ENCODE measurements at places on chromosomes 1 and 21.

DNA sequence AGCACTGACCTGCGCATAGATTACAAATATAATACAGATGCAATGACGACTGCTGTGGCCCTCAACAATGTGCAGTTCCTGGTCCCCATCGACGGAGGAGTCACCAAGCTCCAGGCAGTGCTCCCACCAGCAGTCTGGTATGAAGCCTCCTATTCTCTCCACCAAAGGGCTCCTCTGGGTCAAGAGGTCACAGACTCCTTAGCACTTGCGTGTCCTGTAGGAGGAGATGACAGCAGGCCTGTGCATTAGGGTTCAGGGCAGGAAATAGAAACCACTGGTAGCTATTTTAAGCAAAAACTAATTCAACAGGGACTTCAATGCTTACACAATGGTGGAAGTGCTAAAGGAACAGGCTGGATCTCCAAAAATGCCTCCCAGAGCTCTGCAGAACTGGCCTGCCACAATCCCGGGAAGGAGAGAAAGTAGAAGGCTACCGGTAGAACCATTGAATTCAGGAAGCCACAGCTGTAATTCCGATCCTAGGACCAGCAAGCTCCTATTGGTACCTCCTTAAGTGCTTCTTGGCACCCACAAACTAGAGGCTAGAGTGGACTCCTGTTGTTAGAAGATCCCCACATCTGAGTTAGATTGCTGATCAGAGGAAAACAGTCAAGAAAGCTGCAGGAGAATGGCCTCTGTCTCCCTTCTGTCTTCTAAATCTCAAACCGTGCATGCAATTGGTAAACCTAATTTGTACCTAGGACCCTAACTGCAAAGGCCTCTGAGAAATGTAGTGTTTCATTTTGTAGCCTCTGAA lies 12.7 kb upstream of the DYNLT5 start:
- no peak for DNase-seq

- DNase-seq, result no peak
Measured at GRCh38 chr1:56377431-56377830, 201.9 kb downstream of the PLPP3 start.

DNA sequence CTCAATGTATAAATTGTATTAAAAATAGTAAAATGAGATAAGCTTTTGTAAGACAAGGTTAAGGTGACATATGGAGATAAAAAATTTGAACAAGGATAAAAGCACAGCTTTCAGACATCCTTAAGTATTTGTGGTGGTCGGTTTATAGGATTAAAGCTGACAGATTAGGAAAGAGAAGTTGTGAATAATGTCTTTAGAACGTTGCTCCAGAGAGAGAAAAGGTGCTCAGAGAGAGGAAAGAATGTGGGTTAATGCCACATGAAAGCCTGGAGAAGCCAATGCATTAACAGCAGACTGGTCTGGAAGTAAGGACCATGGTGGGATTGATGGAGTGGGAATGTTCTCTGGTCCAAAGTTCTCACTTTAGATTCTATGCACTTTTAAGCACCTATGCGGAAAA lies 44.8 kb downstream of the ATP6V1G3 start:
- DNase-seq, result no peak

GRCh38 chr21:28644762-28645161 lies 347.9 kb downstream of the LTN1 start:
- no peak for DNase-seq

GRCh38 chr1:214280386-214281020 lies 456 bp upstream of the SMYD2 start:
- peak; percentile 28 for DNase-seq

GRCh38 chr21:37749132-37749531 lies 167.1 kb downstream of the KCNJ6 start:
- no peak for DNase-seq

GRCh38 chr1:25909040-25909439 lies 2.8 kb upstream of the STMN1 start:
- no peak for DNase-seq

GRCh38 chr1:1087351-1088028 lies 13.4 kb upstream of the RNF223 start:
- no peak for DNase-seq

DNA sequence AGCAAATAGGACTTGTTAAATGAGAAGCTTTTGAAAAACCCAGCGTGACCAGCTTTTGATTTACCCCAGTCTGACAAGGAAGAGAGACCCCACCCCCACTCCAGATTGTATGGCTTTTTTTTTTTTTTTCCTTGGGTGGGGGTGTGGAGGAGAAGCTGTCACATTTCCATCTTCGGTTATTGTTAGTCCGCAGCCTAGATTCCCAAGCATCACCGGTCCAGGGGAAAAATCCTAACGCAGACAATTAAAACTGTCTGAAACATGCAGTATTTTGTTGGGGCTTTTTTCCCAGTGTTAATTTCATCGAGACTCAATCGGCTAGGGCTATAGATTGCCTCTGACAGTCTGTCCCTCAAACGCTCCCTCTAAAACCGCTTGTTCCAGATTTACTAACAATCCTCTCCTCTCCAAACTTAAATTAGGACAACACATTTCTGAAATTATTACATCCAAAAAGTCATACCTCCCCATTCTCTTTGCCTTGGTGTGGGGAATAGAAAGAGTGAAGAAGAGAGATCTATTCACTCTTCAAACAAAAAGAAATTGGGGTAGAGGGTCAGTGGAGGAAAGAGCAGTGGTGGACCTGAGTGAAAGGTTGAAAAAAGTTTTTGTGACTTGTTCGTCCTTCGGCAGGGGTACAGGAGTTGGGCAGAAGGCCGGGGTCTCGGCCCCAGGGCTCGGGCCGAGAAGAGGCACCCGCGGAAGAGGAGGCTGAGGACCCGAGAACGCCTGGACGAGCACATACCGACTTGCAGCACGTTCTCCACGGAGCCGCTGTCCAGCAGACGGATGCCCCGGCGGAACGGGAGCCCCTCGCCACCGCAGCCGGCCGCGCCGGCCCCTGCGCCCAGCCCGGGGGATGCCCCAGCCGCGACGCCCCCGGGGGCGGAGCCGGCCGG lies 1.1 kb downstream of the ZSWIM5 start:
- no peak for DNase-seq

DNA sequence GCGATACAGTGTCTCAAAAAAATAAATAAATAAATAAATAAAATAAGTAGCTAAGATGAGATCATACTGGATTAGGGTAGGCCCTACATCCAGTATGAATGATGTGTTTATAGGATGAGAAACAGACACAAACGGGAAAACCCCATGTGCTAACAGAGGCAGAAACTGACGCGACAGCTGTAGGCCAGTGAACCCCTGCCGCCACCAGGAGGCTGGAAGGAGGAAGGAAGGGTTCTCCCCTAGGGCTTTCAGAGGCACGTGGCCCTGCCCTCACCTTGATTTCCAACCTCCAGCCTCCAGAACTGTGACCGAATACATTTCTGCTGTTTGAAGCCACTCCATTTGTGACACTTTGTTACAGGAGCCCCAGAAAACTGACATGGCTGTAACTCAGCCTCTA lies 38.5 kb downstream of the CHD5 start:
- no peak for DNase-seq

DNA sequence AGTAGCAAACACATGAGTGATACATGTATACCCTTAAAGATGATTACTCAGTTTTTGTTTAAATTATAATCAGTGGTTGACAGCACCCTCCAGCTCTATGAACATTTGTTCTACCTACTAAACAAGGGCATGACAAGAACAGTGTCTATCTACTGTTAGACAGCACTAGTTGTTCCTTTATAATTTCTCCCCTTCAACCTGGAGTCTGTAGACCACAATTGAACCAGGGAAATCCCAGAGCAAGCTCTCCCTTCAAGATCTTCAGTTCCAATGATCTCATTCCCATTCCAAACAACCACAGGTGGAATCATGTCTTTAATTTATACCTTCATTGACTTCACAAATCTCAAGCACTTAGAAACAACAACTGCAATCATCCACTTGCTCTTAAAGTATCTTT lies 216.1 kb downstream of the HHIPL2 start:
- DNase-seq, result no peak

GRCh38 chr1:201025571-201026002 lies 2.1 kb upstream of the KIF21B start:
- DNase-seq, result no peak

DNA sequence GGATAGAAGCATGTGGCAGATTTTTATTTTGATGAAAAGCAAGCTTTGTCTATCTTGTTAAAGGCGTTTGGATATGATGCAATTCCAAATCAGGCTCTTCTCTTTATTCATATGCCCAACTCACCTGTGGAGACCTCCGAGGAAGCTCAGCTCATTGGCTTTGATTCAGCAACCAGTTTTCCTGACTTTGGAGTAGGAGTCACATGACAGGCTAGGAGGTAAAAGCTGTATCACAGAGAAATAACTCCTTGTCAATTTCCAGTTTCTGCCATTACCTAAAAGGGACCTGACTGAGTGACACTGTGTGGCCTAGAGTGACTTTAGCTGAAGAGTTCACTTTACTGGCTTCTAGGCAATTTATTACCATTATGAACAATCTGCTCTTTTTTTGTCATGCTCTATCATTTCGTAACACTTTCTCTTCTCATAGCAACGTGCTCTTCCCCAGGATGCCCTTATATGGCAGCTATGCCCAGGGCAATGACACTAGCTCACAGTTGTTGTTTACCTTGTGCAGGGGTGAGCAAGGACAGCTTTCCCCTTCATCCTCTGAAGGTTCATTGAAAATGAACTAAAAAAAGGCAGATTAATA lies 107.2 kb downstream of the KCNK1 start:
- DNase-seq, result no peak

GRCh38 chr1:23129846-23130245 lies 38.8 kb downstream of the LUZP1 start:
- no peak for DNase-seq

DNA sequence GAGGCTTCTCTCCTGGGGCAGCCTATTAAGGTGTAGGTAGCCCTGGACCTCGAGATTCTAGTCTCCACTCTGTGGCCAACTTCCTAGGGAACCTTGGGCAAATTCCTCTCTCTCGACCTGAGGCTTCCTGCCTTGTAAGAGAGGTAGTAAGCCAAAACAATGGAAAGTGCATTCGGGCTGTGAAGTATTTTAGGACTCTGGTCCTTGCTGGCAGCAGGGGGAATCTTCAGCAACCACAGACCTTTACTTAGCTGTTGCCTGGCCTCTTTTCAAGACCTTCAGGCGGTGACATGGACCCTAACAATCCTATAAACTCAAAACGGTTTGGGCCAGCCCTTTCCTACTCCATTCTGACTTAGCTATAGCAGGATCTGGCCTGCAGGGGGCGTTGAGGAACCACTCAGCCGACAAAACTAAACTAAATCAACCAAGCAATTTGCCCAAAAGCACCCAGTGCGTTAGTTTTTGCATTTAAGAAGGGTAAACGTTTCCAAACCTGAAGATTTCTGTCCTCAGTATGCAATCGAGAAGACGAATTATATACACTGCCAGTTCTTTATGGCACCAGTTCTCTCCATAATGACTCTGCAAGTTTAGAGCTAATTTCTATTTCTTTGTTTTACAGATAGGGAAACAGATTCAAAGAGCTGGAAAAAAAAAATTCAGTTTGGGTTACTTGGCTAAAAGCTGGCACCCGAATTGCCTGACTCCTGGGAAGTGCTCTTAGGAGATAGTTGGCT lies 10.9 kb upstream of the SESN2 start:
- DNase-seq, result no peak

DNA sequence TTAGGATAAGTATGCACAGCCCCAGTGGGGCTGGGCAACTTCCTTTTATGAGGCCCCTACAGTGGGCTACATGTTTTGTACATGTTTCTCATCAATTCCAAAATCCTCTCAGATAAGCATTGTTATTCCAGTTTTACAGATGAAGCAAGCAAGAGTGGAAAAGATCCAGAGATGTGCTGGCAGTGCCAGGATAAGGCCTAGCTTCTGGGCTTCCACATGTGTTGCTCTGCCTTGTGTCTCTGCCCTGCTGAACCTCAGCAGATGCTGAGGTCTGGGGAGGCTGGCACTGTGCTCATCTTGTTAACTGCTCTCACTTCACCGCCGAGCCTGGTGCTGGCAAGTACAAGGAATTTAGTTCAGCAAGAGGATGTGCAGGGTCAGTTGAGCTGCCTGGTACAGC lies 202.1 kb downstream of the TRABD2B start:
- DNase-seq, result no peak

DNA sequence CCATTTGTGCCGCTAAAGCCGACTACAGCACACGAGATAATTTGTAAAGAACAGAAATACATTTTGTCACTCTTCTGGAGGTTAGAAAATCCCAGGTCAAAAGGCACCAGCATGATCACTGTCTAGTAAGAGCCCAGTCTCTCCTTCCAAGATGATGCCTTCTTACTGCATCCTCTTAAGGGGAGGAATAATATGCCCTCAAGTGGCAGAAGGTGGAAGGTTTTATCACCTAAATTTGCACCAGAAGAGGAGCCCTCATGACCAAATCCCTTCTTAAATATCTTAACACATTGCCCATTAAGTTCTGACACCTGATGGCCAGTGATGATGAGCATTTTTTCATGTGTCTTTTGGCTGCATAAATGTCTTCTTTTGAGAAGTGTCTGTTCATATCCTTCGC lies 326.7 kb upstream of the RGS18 start:
- DNase-seq, result no peak

DNA sequence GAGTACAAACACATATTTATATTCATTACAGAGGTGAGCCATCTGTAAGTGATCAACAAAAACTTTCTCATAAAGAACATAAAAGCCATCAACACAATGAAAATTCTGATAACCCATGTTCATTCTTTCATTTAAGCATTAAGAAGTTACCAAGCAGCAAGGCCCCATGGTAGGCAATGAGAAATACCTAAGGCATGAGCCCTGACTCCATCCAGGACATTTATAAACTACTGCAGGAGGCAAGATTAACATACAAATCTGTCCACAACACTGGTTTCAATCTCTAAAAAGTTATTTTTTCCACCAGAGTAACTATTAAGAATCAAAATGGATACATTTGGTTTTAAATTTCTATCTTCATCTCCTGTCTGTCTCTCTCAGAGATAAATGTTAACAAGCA lies 76.1 kb downstream of the SIPA1L2 start:
- DNase-seq, result no peak

- no peak for DNase-seq
Measured at GRCh38 chr1:32984090-32984454, 19.5 kb upstream of the RNF19B start.

- no peak for DNase-seq
Measured at GRCh38 chr1:117122330-117123025, 929 bp upstream of the TRIM45 start.

DNA sequence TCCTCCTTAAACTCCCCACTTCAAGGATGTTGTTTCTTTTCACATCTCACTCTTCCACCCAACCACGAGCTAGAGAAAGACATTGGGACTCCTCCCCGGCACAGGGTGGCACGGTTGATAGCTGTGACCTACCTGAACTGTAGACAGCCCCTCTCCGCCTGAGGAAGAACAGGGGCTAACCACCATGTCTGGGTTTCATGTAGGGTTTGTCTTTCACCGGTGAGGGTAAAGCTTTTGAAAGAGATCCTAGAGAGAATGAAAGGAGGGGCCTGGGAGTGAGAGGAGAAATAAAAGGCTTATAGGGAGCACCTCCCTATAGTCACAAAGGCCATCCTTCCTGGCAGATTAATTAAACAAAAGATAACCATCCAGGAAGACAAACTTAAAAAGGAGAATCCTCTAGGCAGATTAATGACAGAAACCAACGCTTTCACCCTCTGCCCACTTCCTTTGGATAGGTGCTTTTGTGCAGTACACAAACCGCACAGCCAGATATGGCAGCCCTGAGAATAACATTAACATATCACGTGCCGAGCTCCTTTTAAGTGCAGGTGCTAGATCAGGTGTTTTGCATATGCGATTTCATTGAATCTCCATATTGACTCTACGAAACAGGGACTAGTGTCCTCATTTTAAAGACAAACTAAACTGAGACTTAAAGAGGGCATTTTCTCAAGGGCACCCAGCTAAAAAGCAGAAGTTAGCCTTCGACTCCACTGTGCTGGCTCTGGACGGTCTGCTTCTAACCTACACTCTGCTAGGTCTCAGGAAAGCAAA lies 178.1 kb upstream of the RUNX1 start:
- DNase-seq, result no peak

Data from SW 1271 (cell line).